ENCODE measurements at places on chromosomes 11 and 22.

DNA sequence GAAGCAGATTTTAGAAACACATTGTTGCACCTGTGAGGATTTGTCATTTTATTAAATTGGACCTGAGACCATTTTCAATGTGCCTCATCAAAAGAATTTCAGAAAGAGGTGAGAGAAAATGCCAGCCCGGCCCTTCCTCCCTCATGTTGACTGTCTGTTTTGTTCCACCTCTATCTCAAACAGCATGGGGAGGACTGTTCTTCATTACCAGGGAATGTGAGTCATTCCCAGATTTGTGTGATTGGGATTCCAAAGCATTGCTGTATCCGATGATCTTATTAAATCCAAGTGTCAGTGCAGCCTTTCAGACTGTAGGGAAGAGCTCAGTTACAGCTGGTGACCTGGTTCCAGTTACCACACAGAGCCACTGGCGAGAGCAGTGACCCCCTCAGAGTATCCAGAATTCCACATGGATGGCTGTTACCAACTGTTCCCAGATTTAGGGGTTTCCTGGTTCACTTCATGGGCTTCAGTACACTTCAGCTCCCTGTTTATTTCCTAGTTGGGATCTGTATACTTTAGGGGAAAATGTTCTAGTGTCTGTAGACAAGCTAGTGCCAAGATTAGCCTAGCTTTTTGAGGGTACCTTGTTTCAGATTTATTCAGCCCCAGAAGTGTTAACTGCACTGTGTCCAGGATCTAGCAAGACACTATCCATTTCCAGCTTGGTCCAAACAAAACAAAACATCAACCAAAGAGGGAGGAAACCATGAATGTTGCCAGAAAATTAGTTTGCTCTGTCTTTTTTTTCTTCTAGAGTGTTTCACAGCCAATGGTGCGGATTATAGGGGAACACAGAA, 20.9 kb downstream of the KREMEN1 start:
- no peak for DNase-seq

- DNase-seq = peak; percentile 34
Observed at GRCh38 chr11:105867742-105868141, 154.3 kb downstream of the MSANTD4 start.

- no peak for DNase-seq
Observed at GRCh38 chr22:47928631-47929030, 1166.2 kb downstream of the TBC1D22A start.

DNA sequence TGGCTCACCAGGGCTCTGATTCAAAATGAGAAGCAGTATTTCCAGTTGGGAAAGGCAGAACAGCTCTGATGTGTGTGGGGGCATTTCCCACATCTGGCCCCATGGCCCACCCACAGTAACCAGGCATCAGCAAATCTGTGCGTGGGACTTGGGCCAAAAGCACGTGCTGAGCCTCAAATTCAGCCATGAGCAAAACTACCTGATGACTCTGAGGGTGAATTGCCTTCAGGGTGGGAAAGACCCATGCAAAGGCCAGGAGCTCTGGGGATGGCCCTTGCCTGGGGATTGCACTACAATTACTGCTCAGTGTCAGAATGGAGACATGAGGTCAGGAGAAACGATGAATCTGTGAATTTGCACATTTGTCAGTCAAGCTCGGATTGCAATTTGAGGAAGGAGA, 20.9 kb downstream of the TP53AIP1 start:
- DNase-seq = no peak

DNA sequence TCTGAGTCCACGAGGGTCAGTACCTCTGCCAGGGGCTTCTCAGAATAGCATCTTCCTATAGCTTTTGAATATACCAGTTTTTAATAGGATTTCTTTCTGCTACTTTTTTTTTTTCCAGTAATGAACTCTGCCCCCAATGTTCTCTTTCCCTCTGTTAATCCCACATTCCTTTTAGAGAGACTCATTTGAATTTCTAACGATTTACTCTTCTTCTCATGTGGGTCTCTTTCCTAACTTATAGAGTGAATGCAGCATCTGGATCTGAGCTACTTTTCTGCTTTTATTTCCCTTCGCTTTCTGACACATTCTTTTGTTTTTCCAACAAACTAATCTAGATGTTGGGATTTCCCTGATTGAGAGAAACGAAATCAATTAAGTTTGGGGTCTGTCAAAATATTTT, 71.4 kb downstream of the INSC start:
- no peak for DNase-seq

- no peak for DNase-seq
Observed at GRCh38 chr11:21921151-21921550, 271.7 kb upstream of the ANO5 start.

DNA sequence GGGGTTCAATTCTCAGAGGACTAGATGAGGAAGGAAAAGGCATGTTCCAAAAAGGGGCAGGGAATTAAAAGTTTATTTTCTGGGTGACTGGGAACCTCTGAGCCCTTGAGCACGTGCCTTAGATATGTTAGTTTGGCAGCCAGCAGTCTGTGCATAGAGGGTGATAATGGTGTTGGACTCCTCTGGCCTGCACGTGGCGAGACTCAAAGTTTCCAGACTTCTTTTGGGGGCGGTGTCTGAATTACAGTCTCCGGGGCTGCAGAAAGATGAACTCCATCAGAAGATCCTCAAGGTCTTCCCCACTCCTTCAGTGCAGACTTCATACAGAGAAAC, 861 bp upstream of the ZNRF3 start:
- no peak for DNase-seq
